ENCODE measurements at places on chromosomes 5 and 9.

GRCh38 chr5:143398451-143399237, 4.8 kb downstream of the NR3C1 start:
- peak; percentile 15 for DNase-seq

DNA sequence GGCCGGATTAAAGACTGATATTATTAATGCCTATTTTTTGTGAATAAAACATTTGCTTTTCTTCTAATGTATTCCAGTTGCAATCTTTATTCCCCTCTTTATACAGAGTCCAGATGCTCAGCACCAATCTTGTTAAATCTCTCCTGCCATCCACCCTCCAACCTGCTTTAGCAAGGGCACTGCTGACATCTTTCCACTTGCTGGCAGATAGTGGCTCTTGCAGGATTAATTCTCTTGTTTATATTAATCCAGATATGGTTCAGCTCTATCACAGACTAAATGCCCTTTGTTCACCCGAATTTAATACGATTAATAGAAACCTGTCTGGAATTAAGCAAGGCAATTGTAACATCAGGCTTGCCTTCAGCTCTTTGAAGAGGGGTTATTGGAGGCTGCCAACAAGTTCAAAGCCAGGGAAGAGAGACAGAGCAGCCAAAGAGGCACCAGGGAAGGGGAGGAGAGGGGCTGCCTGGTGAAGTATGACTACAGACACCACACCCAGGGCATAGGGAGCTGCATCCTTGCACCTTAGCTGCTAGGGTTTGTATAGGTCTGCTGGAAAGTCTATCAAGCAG, 236.2 kb downstream of the SAXO1 start:
- no peak for DNase-seq

DNA sequence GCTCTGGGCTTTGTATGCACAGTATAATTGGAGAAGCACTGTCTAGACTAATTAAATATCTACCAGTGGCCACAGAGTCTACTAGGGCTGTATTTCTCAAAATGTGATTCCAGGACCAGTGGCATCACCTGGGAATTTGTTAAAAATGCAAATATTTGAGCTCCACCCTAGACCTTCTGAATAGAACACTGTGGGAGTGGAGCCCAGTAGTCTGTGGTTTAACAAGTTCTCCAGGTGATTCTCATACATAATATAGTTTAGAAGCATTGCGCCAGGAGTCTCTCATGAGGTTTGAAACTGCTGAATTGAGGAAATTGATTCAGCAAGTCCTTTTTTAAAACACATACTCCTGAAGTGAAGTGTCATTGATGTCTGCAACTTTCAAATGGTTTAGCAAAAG, 74.7 kb downstream of the FCHO2 start:
- DNase-seq = peak; percentile 4

- no peak for DNase-seq
Measured at GRCh38 chr5:38329132-38329715, 70.9 kb downstream of the EGFLAM start.

- DNase-seq = no peak
Measured at GRCh38 chr5:140223567-140223966, 48.6 kb downstream of the CYSTM1 start.

GRCh38 chr5:66558560-66558959, 37.6 kb upstream of the MAST4 start:
- DNase-seq = no peak

- no peak for DNase-seq
Measured at GRCh38 chr9:21687351-21687750, 115.1 kb upstream of the MTAP start.

DNA sequence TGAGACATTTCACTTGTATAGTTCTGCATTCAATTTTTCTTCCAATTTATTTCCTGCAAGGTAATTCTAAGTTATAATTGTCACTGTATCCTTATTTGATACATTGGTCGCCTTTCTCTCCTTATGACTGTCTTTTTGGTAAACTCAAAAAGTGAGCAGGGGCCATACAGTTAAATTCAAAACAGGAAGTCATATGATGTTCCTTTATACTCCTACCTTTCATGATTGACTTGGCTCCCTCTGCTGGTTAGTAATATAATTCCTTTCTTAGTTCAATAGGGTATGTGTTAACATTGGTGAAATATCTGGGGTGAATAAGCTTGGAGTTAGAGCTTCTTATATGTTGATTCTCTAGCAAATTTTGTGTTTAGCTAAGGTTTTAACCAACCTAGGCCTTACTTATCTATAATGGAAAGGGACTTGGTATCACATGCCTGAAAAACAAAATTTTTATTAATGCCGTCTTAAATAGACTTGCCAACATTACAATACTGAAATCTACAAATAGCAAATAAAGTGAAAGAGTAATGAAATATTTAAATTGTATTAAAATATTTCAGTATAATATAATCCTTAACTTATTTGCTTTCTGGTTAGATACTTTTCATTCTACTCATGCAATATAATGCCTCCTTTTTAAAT, 6.0 kb upstream of the NIPBL start:
- peak; percentile 80 for DNase-seq

- DNase-seq = no peak
Measured at GRCh38 chr9:91177661-91178280, 183.9 kb downstream of the AUH start.

DNA sequence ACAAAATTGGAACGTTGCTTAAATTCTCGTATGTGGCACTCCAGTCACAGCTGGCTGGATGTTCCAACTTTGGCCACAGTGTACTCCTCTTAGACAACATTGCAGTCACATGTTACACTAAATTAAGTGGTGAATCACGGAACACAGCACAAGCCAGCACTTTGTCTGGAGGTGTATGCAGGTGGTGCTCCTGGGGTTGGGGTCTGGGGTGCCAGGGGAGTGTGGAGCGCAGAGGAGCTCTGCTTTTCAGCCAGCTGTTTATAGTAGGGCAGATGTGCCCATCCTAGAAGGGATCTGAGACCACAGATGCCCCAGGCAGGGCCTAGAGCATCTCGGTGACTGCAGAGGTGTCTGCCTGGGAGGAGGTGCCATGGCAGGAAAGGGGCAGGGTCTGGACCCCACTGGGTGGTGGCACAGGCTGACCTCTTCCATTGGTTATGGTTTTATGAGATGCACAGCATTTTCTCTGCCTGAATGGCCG, 82.6 kb downstream of the WNK2 start:
- no peak for DNase-seq

DNA sequence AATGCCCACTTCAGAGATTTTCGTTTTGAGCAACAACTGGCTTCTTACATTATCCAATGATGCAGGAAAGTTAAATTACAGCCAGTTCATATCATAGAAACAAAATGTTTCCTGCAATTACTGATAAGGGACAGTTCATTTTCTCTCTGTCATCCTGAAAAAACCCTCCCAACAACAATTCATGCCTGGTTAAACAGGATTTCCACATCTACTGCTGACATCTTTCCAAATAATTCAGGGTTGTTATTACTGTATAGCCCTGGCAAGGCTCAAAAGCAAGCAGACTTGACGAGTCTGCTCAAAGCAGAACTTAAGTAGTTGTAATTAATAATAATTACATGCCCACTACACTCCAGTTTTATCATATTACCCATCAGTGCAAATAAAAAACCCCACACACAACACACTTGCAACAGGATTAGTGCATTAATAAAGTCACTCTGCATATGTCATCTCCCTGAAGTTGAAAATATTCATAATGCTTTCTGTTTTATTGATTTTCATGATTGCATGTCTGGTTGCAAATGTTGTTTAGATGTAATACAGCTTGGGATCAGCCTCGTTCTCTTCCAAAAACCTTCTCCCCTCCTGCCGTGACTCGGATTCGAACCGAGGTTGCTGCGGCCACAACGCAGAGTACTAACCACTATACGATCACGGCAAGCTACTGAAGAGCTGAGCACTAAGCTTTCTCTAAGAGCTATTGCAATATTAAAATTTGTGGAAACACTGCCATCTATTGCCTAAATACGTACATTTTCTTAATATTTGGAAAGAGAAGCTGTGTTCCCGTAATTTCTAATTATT, 119.6 kb upstream of the NFIB start:
- peak; percentile 22 for DNase-seq

DNA sequence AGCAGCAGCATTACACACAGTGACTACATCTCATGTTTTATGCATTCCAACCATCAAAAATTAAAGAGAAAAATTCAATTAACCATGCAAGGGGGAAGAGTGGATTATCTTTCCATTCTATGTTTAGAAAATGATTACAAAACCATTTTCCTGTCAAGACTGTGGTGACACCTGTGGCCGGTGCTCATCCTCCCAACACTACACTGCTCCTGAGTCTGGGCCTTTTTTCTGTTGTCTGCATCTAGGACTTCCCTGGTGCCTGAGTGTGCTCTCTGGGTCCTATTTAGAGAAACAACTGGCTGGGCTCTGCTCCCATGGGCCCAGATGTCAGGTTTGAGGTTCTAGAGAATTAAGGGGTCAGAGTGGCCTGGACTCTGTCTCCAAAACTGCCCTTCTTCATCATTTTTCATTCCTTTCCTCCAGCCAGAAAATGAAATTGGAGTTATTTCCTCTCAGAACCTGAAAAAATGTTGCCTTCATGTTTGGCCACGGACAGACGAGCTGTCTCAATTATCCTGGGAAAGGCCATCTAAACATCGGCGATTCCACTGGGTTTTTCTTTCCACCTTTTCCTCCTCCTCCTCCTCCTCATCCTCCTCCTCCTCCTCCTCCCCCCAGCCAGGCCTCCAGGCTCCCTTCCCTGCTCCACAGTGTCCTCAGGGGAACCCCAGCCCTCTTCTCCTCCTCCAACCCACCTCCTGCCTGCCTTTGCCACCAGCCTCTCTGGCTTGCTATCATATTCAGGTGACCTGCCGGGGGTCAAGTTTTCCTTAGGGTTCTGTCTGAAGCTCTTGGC, 11.4 kb upstream of the ARSI start:
- DNase-seq = no peak

- DNase-seq = no peak
Measured at GRCh38 chr9:106932178-106932577, 69.2 kb downstream of the ZNF462 start.

DNA sequence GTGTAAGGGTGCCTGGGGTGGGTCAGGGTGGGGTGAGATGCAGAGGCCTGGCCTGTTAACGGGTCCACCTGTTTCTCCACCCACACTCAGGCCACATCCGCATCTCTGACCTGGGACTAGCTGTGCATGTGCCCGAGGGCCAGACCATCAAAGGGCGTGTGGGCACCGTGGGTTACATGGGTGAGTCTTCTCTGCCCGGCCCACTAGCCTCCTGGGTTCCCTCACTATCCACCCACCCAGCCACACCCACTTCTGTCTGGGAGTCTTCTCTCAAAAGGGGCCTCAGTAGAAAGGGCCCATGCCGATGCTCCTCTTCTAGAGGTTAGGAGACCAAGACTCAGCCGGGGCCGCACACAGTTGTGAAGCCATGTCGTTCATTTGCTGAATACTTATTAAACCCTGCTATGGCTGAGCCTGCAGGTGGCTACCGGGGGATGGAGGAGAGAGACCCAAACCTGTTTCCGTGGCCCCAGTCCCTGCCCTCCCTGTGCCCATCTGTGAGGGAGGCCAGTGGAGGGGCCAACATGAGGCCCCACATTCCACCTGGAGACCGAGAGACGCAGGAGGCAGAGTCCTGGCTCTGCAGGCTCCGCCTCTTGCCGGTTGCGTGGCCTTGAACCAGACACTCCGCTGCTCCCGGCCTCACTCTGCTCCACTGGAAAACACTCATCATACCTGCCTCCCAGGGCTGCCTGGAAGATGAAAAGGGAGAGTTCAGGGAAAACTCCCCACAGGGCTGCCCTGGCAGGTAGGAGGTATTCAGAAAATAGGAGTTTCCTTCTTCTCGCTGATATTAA, 8.7 kb downstream of the GRK6 start:
- no peak for DNase-seq

DNA sequence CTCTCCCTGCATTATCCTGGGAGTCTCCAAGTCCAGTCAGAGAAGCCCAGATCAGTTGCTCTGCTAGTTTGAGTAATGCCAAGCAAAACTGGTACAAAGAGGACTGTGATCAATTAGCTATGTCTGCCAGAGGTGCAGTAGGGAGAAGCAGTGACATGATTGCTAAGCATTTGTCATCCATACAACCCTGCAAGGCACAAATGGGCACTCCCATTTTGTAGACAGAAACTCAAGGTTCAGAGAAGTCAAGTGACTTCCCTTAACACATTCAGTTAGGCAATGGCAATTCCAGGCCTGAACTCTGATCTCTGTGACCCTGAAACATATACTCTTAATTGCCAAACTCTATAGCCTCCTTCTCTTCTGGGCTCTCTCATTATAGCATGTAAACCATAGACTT, 34.0 kb downstream of the NDST1 start:
- no peak for DNase-seq

GRCh38 chr5:121027636-121028035, 563.5 kb downstream of the PRR16 start:
- DNase-seq = no peak

GRCh38 chr9:70080481-70081119, 37.0 kb downstream of the MAMDC2 start:
- peak; percentile 52 for DNase-seq

DNA sequence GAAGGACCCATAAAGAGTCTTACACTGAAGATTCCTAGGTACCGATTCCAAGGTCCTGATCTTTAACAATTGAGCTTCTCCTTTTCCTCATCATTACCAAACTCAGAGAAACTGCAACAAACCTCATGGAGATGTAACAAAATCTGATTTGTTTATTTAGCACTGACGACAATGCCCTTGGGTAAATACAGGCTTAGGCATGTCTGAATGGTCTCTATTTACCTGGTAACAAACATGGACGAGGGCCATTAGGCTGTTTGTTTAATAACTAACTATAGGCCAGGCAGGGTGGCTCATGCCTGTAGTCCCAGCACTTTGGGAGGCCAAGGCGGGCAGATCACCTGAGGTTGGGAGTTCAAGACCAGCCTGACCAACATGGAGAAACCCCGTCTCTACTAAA, 333.3 kb downstream of the AGTPBP1 start:
- DNase-seq = peak; percentile 9

GRCh38 chr9:94082553-94082952, 1.7 kb upstream of the PTPDC1 start:
- DNase-seq = no peak

GRCh38 chr5:45774528-45774927, 78.3 kb upstream of the HCN1 start:
- DNase-seq = no peak

GRCh38 chr9:37105234-37105633, 15.1 kb upstream of the ZCCHC7 start:
- DNase-seq = no peak

DNA sequence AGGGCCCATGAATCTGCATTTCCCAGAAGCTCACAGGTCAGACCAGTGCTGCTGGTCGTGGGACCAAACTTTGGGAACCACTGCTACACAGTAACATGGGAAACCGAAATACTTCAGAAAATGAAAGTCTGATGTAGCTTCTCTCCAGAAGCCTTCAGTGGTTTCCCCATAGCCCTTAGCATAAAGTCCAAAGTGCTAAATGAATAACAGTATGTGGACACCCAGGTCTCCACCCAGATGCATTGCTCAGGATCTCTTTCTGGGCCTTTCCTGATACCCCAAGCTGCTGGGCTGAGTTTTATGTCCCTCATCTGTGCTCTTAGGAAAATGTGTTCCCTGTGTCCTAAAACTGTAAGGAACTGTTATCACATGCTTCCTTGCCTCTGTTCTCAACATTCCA, 100.4 kb downstream of the NFIB start:
- no peak for DNase-seq

GRCh38 chr9:122808141-122808540, 8.2 kb downstream of the OR1K1 start:
- DNase-seq = no peak

All from NCI-H345 (cell line).